Stimulated activated CD4-positive, alpha-beta T cell treated with anti-CD3 and anti-CD28 coated beads, Interleukin-1b, Interleukin-23, amount 100 ng/mL, for 4 hours (primary cell): ENCODE measurements at places on chromosomes 7 and 10.

- no peak for DNase-seq
Measured at GRCh38 chr7:27148031-27148755, 619 bp upstream of the HOXA6 start.

DNA sequence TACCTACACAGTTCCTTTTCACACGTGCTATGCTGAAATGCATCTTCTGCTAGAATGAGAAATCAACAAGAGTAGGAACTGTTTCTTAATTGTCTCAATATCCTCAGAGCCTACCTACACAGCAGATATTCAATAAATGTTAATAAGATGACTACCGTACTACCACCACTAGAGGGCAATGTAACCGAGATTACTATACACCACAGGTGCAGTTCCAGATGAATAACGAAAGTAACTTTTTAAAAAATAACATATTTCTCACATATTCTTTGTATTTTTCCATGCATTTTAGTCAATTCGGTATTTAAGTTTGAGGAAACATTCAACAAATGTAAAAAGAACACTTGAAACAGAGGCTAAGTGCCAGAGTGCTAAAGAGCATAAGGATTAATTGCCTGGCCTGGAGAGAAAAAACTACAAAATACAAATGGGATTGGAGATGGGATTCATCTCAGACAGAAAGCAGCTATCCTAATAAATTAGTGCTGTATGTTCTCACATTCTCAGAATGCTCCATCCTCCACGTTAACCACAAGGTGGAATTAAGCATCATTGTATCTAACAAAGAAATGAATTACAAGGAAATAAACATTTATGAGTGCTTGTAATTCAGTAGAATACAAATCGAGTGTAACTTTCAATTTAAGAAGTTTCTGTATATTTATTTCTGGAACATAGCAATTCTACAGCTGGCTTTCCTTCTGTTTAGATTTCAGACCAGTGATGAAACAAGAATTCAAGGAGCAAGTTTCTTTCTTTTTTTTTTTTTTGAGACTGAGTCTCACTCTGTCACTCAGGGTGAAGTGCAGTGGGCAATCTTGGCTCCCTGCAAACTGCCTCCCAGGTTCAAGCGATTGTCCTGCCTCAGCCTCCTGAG, 20.3 kb upstream of the HECTD2 start:
- DNase-seq = peak; percentile 18

DNA sequence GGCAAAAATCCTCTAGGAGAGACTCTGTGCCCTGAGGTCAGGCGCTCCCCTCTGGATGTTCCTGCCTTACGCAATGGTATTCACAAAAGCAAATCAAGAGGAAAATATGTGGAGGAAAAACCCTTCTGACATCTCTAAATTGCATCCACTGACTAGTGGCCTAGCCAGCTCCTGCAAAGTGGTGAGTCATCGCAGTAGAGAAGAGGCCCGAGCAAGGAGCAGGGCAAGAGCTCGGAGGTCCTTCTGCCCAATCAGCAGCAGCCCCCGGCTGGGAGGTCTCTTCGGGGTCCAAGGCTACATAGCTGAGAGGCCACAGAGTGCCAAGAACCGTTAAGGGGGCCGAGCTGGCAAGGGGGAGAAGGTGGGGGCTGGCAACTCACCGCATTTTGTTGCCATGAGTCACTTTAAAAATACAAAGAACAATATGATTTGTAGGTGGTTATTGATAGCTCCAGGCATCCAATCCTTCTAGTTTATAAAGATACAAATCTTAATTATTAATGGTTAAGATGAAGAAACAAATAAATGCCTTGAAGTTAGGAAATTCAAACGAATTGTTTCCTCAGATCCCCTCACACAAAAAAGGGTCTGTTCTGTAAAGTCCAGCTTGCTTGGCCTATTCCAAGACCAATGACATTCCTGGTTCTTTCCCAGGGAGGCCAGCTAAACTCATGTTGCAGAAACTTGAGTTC, 161.6 kb downstream of the PKD1L1 start:
- no peak for DNase-seq

GRCh38 chr10:50740293-50740648, 535 bp downstream of the ASAH2B start:
- no peak for DNase-seq

GRCh38 chr10:69567920-69568319, 5.3 kb downstream of the NEUROG3 start:
- DNase-seq = no peak

DNA sequence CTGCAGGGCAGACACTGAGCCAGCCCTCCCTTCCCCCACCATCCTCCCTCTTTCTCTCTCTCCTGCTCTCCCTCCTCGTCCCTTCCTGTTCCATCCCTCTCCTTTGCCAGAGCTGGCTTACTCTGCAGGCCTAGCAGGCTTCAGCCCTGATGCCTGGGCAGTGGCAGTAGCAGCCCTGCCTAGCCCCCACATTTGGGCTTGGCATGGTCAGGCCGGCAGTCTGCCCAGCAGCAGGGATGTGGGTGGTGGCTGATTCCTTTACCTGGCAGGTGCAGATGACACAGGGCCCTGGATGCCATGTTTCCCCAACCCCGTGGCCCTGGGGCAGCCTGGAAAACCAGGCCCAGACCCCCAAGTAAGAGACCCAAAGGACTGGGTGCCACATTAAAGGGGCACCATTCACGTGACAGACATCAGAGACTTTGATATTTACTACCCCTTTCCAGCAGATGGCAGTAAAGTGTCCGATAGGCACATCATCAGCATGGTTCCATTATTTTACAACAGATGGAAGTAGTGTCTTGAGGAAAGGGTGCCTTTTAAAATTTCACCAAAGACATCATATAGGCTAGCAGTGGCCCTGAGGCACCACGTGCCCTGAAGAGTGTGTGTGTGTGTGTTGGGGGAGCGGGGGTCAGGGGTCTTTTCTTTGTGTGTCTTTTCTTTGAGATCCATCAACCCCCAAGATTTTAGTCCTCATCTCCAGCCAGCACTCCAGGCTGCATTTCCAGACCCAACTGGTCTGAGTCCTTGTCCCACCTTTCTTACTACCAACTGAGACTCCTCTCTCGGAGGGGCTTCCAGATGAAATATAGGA, 5.9 kb downstream of the KCP start:
- DNase-seq = no peak

GRCh38 chr7:141558544-141559183, 7.5 kb downstream of the AGK start:
- no peak for DNase-seq
